ENCODE measurements at places on chromosomes 4 and X. TPM values are rescaled to one million over a fixed set of nuclear protein-coding genes. Genes with fewer than 3 reads are reported as not detected.

The SYP gene
- total RNA-seq, result 1.2 TPM

The MMAA gene
- 3.6 TPM for total RNA-seq

The HAND2 gene
- not detected for total RNA-seq

The FAM149A gene
- 8.9 TPM for total RNA-seq

The QDPR gene
- 39.5 TPM for total RNA-seq

The MAGEB2 gene
- 138 TPM for total RNA-seq

The PQBP1 gene
- 67.1 TPM for total RNA-seq

The XK gene
- total RNA-seq, result 2.6 TPM

- no peak for DNase-seq
Observed at GRCh38 chr4:85557016-85557901, 82.3 kb downstream of the ARHGAP24 start.

- no peak for DNase-seq
Observed at GRCh38 chr4:3371033-3372001, 70.5 kb upstream of the HGFAC start.

GRCh38 chrX:39822133-39822748, 275.5 kb downstream of the BCOR start:
- no peak for DNase-seq

- no peak for DNase-seq
Observed at GRCh38 chrX:132815643-132816042, 142.8 kb downstream of the HS6ST2 start.

GRCh38 chr4:120816296-120816965, 106.1 kb downstream of the PRDM5 start:
- no peak for DNase-seq

GRCh38 chr4:88008122-88008742, 797 bp downstream of the PKD2 start:
- DNase-seq, result no peak

DNA sequence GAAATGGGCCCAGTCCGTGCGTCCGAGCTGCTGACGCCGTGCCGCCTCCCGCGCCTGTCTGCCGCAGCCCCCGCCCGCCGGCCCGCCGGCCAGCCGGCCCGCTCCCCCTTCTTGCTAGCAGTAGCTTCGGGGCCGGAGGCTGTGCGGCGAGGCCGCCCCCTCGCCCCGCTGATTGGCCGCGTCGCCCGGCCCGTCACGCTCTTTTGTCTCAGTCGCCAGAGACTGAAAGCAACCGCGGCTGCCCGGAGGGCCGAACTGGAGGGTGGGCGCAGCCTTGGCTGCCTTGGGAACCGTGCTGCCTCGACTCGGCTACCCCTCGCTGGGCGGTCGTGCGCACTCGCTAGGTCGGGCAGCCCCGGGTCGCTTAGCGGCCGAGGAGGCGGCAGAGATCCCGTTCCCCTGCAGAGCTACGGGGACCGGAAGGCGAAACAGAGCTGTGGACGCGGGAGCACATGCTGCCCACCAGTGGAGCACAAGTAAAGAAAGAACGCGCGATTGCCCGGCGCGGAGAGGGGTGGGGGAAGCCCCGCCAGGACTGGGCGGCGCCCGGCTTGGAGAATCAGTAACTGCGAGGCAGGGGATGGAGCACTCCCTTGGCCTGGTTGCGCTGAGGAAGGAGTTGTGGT, at the start of gene ZCCHC18:
ZCCHC18 (plus strand) TSS at position 198 of the 626 bp plus-strand sequence. CDS start 1,589 bp downstream, outside the sequence.
- DNase-seq, result no peak

GRCh38 chr4:14117575-14118238, 490.2 kb upstream of the BOD1L1 start:
- no peak for DNase-seq

DNA sequence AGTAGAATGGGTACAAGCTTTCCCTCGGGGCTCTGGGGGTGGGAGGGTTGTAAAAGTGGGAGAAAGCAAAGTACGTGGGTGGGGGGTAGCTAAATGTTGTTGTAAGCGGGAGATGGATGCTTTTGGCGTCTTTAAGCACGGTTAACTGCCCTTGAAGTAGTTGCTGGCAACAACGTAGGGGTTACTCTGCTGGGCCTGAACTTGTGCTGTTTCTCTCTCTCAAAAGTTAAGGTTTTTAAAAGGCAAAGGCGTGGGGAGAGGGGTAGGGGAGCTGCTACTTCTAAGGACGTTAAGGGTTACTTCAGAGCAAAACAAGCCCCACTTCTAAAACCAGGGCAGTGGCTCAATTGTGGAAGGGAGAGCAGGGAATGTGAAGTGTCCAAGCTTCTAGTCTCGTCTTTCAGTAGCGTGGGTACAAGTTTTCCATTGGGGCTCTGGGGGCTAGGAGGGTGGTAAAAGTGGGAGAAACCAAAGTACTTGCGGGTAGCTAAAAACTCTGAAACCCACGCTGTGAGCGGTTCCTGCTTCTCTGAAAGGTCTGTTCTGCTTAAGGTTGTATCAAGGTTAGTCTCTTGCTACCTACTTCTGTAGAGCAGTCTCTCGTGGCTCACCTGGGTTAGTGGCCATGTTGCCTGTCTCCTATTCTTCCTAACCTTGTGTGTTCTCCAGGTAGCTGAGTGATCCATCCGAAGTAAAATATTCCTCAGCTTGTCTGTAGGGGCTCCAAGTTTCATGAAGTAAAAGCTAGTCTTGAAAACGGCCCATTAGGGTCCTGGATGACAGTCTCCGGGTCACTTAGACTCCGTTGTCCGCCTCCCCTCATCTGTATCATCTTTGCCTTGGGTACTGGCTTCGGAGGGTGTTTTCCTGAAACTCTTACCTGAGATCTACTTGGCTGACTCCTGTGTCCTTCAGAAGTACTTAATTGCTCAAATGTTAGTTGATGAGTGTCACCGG, 1.7 kb upstream of the WDR1 start:
- no peak for DNase-seq

DNA sequence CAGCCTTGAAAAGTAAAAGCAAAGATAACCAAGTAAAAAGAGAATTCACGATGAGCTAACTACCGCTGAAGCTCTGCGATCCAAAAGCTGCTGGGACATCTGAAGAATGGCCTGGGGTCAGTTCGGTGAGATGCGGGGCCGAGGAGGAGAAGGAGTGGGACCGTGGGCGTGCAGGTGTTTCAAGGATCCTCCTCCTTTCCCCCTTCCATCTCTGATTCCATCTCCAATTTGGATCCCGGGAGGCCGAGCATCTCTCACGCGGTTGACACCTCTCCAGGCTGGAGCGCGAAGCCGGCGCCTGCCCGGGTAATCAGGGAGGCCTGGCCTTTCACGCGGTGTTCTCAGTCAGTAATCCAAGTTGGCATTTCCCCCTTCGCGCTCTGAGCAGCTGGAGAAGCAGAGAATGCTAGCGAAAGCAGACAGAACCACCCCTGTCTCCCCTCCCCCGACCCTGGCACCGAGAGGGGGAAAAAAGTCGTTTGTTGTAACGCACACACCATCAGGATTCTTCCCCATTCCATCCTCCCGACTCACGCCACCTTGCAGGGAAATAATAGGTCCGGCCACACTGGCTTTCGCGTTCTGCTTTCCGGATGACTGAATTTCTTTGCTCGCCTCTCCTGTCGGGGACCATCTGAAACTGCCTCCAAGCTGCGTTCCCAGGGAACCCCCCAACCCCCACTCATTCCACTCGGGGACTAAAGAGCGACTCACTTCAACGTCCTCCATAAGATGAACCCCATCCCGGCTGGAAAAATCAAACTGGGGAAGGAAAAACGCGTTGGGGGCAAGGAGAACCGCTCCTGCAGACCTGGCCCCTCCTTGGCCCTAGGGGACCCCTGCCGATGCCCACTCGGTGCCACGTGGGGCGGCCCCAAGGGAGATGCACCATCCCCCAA, 6.5 kb downstream of the NEUROG2 start:
- DNase-seq, result no peak

DNA sequence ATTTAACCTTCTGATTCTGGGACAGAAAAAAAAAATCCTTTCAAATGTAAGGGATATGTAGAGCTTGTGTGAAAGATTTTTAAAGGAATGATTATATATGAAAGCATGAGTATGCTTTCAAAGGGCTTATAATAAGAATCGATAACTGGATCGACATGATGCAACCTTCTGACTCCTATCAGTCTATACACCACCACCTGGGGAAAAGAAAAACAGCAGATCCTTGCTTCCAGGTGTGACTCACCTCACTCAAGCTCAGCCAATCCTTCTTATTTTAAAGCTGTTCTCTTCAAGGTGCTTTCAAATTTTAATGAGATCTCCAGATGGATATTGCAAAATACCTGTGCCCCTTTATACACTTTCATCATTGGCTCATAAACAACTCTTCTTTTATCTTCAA, 102.1 kb upstream of the EDNRA start:
- DNase-seq, result peak; percentile 63
